ENCODE measurements at places on chromosomes 2 and 18. TPM values are rescaled to one million over a fixed set of nuclear protein-coding genes. Genes with fewer than 3 reads are reported as not detected.

TMEM178A gene
- total RNA-seq: 19.2 TPM

SULT1C4 gene
- total RNA-seq: 11.3 TPM

TRABD2A gene
- 1.7 TPM for total RNA-seq

SLC38A11 gene
- total RNA-seq: not detected

SLC16A14 gene
- total RNA-seq: 10.8 TPM

KCNF1 gene
- total RNA-seq: 0.15 TPM

C2orf78 gene
- total RNA-seq: 0.06 TPM

HRH4 gene
- not detected for total RNA-seq

CYP1B1 gene
- total RNA-seq: 0.39 TPM

CDKL4 gene
- total RNA-seq: not detected

CROCC2 gene
- total RNA-seq: not detected

ERBB4 gene
- total RNA-seq: 1.5 TPM

ASIC4 gene
- total RNA-seq: 2.4 TPM

RTP5 gene
- not detected for total RNA-seq

HJURP gene
- 109 TPM for total RNA-seq

EMILIN1 gene
- total RNA-seq: 5.1 TPM

MBOAT2 gene
- total RNA-seq: 84.0 TPM

SKA1 gene
- total RNA-seq: 57.2 TPM

COX5B gene
- 148 TPM for total RNA-seq

LYG2 gene
- not detected for total RNA-seq

HOXD8 gene
- total RNA-seq: not detected

PRKAG3 gene
- total RNA-seq: not detected

EVX2 gene
- not detected for total RNA-seq

NCKAP5 gene
- total RNA-seq: 0.43 TPM

DSC2 gene
- total RNA-seq: 11.9 TPM

CYP26B1 gene
- total RNA-seq: 1.2 TPM

TAF4B gene
- 6.9 TPM for total RNA-seq

SERPINB2 gene
- not detected for total RNA-seq

ATG4B gene
- total RNA-seq: 80.7 TPM

CCDC68 gene
- not detected for total RNA-seq

GPR55 gene
- total RNA-seq: not detected

SP140L gene
- 2.1 TPM for total RNA-seq

DNAH6 gene
- total RNA-seq: 2.6 TPM

KIAA2012 gene
- total RNA-seq: not detected

ITGB6 gene
- not detected for total RNA-seq

TSPYL6 gene
- total RNA-seq: not detected

LINC00305 gene
- total RNA-seq: not detected

RNF181 gene
- total RNA-seq: 81.3 TPM

ZC3H6 gene
- total RNA-seq: 21.7 TPM

FAM237A gene
- not detected for total RNA-seq

SERPINB10 gene
- not detected for total RNA-seq

PDE6D gene
- 52.6 TPM for total RNA-seq

LYPD6B gene
- not detected for total RNA-seq

SH3YL1 gene
- total RNA-seq: 24.3 TPM

SLC9A4 gene
- not detected for total RNA-seq

BUB1 gene
- 266 TPM for total RNA-seq

ZAP70 gene
- total RNA-seq: not detected

CXCR4 gene
- 32.6 TPM for total RNA-seq

GLI2 gene
- 9.4 TPM for total RNA-seq

PLEK gene
- total RNA-seq: not detected
